Stimulated activated CD8-positive, alpha-beta memory T cell treated with anti-CD3 and anti-CD28 coated beads, Interleukin-2, amount 100 ng/mL, for 1 hour (primary cell): ENCODE measurements at places on chromosomes 2 and 18.

DNA sequence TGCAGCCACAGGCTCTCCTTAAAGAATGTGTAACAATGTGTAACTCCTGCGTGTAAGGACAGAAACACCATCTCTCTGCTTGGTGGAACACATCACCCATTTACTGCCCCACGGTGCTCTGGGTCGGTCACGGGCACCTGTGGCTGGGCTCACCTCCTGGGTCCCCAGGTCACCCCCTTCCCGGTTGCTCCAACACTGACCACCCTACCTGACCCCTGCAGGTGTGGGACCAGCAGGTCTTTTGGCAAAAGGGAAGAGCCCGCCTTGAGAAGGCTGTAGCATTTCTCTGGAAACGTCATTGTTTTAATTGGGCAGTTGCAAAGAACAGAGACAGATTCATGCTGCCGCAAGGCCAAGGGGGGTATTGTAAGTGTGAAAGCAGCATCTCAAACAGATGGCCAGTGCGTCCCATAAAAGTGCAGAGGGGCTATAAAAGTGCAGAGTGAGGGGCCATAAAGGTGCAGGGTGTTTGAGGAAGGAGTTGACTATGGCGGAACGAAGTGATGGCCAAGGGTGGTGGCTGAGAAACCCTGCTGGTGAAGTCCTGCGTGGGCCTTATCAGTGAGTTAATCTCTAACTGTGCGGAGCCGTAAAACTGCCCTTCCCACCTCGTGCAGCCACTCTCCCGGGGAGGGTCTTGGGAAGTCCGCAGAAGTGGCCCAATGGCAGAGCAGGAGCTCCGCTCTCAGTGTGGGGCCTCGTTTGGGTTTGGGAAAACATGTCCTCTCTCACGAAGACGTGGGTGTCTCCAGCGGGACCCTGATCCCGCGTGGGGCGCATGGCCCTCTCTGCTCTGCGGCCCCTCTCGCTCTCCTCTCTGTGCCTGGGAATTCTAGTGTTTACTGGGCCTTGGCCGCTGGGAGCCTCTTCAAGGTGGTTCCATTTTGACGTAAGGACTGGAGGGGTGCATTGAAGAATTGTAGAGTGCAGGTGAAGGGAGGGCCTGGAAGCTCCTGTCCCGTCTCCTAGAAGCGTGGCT, 13.7 kb upstream of the NEU4 start:
- no peak for DNase-seq

- DNase-seq = no peak
These were observed 167.6 kb downstream of the INSIG2 start for GRCh38 chr2:118255771-118256372.

GRCh38 chr2:120818441-120818920, 82.8 kb downstream of the GLI2 start:
- no peak for DNase-seq

GRCh38 chr2:175575346-175576258, 394.1 kb upstream of the ATP5MC3 start:
- no peak for DNase-seq
